ENCODE measurements at places on chromosomes 12 and 14. TPM values are rescaled to one million over a fixed set of nuclear protein-coding genes. Genes with fewer than 3 reads are reported as not detected.

Gene SLC38A4
- total RNA-seq: 14.5 TPM

Gene SOAT2
- total RNA-seq: not detected

Gene AP5M1
- total RNA-seq: 24.3 TPM

Gene OTUB2
- total RNA-seq: 0.81 TPM

Gene DAO
- total RNA-seq: not detected

Gene SYT10
- total RNA-seq: not detected

Gene TDRD9
- total RNA-seq: 2.2 TPM

Gene CINP
- 50.8 TPM for total RNA-seq

Gene TEX52
- total RNA-seq: not detected

Gene KRT6C
- total RNA-seq: not detected
